CD8-positive, alpha-beta memory T cell (primary cell): ENCODE measurements at places on chromosomes 3 and 15. TPM values are rescaled to one million over a fixed set of nuclear protein-coding genes. Genes with fewer than 3 reads are reported as not detected.

KBTBD13 gene
- not detected for total RNA-seq

CAMK1 gene
- total RNA-seq: 27.0 TPM

LINGO1 gene
- total RNA-seq: not detected

SLC28A1 gene
- not detected for total RNA-seq

RTP4 gene
- 3.1 TPM for total RNA-seq

LRRC31 gene
- not detected for total RNA-seq

TRANK1 gene
- total RNA-seq: 16.2 TPM

GOLGA8S gene
- total RNA-seq: 0.07 TPM

CLRN1 gene
- total RNA-seq: not detected

THRB gene
- total RNA-seq: not detected

DPPA2 gene
- total RNA-seq: not detected

SLC49A4 gene
- 2.3 TPM for total RNA-seq

XRN1 gene
- 29.0 TPM for total RNA-seq

GPR149 gene
- total RNA-seq: not detected

ACOX2 gene
- total RNA-seq: not detected

GOLGA8G gene
- total RNA-seq: not detected

SMCO1 gene
- total RNA-seq: not detected

CEMIP gene
- total RNA-seq: not detected

LRRK1 gene
- 0.31 TPM for total RNA-seq

GUCA1C gene
- not detected for total RNA-seq

CPN2 gene
- not detected for total RNA-seq

ABTB1 gene
- 21.7 TPM for total RNA-seq

COMMD4 gene
- total RNA-seq: 102 TPM

PEX11A gene
- total RNA-seq: 3.5 TPM

HYAL3 gene
- 8.4 TPM for total RNA-seq

POPDC2 gene
- 2.2 TPM for total RNA-seq

IQCF5 gene
- not detected for total RNA-seq

PCLAF gene
- total RNA-seq: 90.3 TPM

CDHR4 gene
- not detected for total RNA-seq

ITPKA gene
- total RNA-seq: 0.53 TPM

WNT5A gene
- not detected for total RNA-seq

GAP43 gene
- total RNA-seq: not detected

CDCP1 gene
- 0.71 TPM for total RNA-seq

RYR3 gene
- total RNA-seq: not detected

GOLGA8N gene
- 1.2 TPM for total RNA-seq

DENND4A gene
- 47.2 TPM for total RNA-seq

GALNT15 gene
- total RNA-seq: not detected

TUSC7 gene
- total RNA-seq: not detected

P3H2 gene
- not detected for total RNA-seq

MINAR1 gene
- total RNA-seq: 0.35 TPM

RARRES1 gene
- total RNA-seq: not detected

ALS2CL gene
- 0.84 TPM for total RNA-seq

SLC25A38 gene
- total RNA-seq: 73.0 TPM

PDZRN3 gene
- not detected for total RNA-seq

MESP2 gene
- not detected for total RNA-seq

GRM2 gene
- total RNA-seq: 0.59 TPM

TRH gene
- not detected for total RNA-seq

NEK10 gene
- 0.42 TPM for total RNA-seq

HDC gene
- total RNA-seq: 0.15 TPM

SYNPR gene
- total RNA-seq: not detected

CACNA2D2 gene
- total RNA-seq: 1.1 TPM
